ENCODE measurements at places on chromosomes 3 and 15.

GRCh38 chr3:58691997-58692396 lies 25.4 kb upstream of the FAM3D start:
- DNase-seq, result no peak

- no peak for DNase-seq
Observed at GRCh38 chr3:40494698-40495097, 11.1 kb upstream of the ZNF620 start.

GRCh38 chr3:59607656-59608055 lies 557.8 kb upstream of the CFAP20DC start:
- DNase-seq, result no peak

- no peak for DNase-seq
Observed at GRCh38 chr3:62982795-62983455, 107.7 kb upstream of the CADPS start.

DNA sequence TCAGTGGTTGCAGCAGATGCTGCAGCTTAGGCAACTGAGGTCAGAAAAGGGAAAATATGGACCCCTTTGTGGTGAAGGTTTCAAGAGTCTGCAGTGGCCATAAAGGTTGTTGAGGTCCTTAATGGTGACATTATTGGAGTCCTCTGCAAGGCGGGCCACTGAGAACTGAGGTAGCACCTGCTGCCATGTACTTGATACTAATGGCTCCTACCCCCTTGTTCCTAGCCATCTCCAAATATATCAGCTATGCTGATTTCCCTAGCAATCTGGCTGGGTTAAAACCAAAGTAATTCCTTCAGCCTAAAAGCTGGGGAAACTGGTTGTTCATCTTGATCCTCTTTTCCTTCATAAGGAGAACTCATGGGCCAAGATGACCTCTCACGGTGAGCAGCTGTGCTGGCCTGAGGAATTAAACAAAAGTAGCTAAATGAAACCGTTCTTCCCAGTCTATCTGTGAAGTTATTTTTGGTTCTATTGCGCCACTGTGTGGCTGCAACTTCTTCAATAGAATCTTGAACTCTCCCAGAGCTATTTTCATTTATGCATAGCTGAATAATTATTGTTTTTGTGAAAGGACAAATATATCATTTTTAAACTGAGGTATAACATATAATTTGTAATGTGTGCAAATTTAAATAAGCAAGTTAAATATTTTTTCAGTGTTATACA lies 76.1 kb upstream of the PLSCR4 start:
- DNase-seq, result no peak
